NCI-H774 (cell line): ENCODE measurements at places on chromosomes 4 and X.

DNA sequence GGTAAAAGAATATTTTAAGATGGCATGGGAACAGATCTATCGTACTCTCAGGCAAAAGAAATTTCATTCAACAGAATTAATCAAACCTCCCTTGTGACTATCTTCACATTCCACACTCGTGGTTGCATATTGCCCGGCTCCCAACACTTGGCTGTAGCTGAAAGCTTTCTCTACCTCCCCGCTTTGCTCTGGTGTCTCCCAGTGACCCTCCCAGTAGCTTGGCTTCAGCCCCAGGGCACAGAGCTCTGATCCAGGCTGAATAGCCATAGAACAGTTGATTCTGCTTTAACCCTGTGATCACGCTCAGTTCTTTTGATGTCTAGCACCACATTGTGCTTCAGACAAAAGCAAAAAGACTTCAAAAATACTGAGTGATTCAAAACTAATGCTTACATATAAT, 24.6 kb downstream of the SLC7A11 start:
- no peak for DNase-seq

DNA sequence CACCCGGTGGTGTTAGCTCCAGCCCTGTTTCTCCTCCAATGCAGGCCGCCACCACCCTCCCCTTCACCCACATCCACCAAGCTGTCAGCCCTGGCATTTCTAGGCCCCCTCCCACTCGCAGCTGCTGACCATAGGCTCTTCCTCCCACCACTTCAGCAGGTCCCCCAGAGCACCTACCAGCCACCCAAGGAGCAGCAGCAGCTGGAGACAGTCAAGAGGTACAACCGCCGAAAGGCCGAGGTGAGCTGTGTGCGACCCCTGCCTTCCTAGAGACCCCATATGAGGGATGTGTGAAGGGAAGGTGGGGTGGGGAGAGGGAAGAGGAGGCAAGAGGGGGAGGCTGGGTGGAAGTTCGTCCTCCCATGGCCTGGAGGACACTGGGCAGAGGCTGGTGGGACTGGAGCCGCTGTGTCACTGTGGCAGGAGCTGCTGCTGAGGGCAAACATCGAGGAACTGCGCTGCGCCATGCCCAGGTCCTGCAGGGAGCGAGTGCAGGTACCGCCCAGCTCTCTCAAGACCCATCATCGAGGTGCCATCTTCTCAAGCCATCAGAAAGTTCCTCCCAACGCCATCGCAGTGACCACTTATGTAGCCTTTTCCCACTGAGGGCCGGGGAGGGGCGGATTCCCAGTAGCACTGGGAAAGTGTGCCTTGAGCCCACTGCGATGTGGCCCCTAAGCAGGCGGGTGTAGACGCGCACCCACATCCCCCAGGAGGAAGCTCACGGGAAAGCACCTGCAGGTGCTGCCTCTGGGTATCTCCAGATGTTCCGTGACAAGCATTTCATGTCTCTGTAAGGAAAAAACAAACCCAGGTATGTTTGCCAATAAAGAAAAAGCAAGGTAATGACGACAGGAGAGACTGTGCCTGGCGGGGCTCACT, 19.2 kb upstream of the RNF4 start:
- DNase-seq: no peak

- no peak for DNase-seq
Measured at GRCh38 chr4:60259781-60260180, 940.3 kb upstream of the ADGRL3 start.

DNA sequence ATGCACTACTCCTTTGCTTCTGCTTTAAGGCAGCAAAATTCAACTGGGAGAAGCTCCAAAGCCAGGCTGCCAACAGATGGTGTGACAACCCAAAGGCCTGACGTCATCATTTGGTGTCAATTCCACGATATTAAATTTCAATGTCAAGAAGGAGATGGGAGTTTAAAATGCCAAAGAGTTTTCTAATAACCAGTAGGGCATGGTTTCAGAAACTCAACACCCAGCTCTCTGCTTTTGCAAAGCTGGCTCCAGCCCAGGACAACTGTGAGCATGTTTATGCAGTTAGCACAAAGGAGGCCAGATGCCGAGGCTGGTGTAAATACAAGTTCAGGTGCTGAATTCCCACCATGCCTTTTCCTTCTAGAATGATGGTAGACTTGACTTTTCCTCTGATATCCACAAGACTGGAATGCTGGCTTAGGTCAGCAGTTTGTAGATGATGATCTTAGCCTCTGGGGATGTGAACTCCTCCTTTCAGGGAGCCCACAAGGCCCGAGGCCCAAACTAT, 67.3 kb downstream of the AFAP1 start:
- DNase-seq: no peak

DNA sequence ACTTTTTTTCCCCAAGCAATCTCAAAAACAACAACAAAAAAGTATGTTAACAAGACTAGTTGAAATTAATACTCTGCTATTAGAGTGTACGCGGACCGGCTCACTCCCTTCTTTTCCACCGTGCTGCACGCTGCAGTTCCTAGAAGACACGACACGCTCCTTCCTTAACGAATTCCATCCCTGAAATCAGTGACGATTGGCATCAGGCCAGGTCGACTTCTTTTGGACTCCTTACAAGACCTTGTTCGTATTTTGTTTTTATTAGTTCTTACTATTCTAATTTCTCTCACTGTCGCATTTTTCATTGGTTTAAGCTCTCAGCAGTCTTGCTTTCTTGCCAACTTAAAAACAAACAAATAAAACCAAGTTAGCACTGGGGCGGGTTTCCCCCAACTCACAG, 175.8 kb upstream of the PITX2 start:
- no peak for DNase-seq

GRCh38 chr4:337932-338758, 531 bp downstream of the ZNF141 start:
- no peak for DNase-seq

GRCh38 chr4:149931431-149931830, 115.8 kb upstream of the IQCM start:
- DNase-seq: no peak

DNA sequence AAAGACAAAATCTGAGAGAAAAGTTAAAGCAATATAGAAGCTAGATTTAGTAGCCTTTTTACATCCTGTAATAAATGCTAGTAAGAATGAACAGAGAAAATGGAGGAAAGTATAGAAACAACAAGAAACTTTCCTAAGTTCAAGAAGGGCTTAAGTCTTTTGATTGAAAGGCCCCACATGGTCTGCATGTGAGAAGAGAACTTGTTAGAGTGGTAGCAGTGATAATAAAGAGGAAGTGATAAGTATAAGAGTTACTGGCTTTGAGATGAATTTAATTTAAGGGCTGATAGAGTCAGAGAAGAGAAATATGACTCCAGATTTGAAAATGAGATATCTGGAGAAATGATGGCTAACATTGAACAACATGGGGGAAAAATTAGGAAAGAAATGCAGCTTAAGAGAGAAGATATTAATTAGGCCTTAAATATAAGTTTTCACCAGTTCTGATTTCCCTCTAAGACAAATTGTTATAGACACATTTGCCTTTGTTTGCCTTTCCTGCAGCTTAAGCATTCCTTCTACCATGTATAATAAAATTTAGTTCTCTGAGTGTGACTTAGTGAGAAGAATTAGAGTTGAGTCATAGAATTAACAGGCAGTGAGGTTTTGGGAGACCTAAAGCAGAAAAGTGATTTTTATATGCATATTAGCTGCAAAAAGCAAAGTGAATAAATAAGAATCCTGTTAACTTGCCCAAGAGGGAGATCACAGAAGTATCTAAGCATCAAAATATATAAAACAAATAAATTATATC, 18.4 kb downstream of the ZFX start:
- no peak for DNase-seq

DNA sequence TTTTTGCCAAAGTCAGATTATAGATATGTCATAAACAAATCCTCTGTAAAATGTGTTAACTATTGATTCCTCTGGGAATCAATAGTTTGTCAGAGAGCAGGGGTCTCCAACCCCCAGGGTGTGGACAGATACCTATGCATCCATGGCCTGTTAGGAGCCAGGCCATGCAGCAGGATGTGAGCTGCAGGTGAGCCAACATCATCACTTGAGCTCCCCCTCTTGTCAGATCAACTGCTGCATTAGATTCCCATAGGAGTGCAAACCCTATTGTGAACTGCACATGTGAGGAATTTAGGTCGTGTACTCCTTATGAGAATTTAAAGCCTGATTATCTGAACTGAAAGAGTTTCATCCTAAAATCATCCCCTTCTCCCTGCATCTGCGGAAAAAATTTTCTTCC, 1365.4 kb downstream of the ARAP2 start:
- no peak for DNase-seq

GRCh38 chrX:40727093-40727492, 8.2 kb downstream of the MED14 start:
- no peak for DNase-seq

DNA sequence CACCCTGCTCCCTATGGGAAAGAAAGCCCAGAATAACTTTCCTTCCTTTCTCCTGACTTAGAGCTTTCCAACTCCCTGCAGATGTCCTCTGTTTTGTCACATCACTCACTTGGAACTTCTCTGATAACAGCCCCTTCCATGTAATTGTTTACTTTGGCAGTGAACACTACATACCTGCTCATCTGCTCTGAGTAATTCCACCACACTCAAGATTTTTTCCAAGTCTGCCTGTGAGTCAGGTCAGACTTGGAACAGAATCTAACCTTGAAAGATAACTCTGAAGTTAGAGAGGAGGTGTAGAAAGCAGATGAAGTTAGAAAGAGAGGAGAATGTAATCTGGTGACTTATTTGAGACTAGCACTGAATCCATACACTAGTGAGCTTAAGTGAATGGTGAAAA, 7.4 kb downstream of the MAGEB10 start:
- DNase-seq: no peak

DNA sequence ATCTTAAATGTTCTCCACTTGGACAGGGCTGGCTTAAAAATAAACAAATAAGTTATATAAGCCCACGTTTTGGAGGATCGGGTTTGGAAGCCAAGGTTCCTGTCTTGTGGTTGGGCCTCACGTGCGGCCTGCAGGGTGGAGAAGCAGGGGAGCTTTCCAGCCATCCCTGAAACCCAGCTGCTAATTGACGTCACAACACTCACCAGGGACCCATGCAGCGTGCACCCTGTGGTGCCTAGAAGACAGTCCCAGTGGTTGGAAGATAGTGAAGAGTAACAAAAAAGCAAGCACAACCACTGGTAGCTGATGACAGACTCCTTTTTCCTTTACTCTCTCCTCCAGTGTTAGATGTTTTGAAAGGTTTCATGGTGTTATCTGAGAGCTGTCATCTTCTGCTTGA, 142.0 kb upstream of the RBPJ start:
- DNase-seq: no peak

DNA sequence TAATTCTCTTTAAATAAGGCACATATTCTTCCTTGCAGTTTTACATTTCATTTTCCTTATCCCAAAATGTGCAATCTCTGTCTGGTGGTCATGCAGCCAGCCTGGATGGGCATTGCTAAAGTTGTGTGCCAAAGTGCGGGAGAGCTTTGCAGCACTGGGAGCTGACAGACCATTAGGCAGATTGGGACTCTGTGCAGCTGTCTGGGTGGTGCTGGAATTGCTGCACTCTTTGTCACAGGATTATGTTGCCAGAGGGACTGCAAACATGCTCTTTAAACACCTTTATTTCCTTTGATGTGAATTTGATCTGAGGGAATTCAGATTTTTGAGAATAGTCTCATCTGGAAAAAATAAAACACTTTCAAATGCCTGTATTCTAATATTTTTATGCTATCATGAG, 956.2 kb upstream of the DIAPH2 start:
- DNase-seq: no peak

GRCh38 chr4:168664242-168664891, 167.5 kb downstream of the PALLD start:
- DNase-seq: no peak

DNA sequence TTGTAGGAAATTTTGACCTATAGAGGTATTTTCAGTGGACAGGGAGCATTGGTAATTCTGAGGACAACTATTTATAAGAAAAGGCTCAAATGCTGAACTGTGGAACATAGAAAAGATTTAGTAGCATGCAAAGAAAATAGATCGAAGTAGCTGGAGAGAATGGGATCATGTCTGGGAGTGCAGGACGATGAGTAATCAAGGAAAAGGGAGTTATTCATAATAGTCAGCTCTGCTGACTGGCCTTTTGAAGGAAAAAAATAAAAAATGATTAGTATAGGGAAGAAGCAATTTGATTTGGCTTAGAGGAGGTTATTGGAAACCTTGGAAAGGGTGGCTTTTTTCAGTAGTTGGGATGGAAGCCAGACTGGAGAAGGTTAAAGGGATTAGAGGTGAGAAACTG, 22.9 kb upstream of the ANK2 start:
- no peak for DNase-seq

- DNase-seq: no peak
Measured at GRCh38 chr4:160399826-160400225, 1296.9 kb downstream of the RAPGEF2 start.

- DNase-seq: no peak
Measured at GRCh38 chr4:154416190-154416547, 75.4 kb downstream of the DCHS2 start.

- DNase-seq: no peak
Measured at GRCh38 chr4:122450847-122451246, 5.7 kb downstream of the IL2 start.
